ENCODE measurements at places on chromosomes 12 and 14.
A peak's percentile ranks its signal among the peaks of the same experiment; 100 is the strongest.

GRCh38 chr12:125861299-125862281 lies 796.4 kb downstream of the AACS start:
- peak; percentile 24 for DNase-seq

DNA sequence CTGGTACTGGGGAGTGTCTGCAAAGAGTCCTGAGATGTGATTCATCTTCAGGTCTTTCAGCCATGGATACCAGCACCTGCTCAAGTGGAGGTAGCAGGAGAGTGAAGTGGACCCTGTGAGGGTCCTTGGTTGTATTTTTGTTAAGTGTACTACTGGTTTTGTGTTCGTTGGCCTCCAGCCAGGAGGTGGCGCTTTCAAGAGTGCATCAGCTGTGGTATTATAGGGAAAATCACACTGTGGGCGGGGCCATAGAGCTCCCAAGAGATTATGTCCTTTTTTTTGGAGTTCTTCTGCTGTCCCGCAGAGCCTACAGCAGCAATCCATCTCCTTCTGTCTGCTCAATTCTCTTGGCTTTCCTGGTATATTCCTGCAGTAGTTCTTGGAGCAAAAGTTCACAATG lies 66.8 kb downstream of the SPATA7 start:
- no peak for DNase-seq

GRCh38 chr12:75162845-75163244 lies 46.8 kb downstream of the KCNC2 start:
- DNase-seq: no peak

DNA sequence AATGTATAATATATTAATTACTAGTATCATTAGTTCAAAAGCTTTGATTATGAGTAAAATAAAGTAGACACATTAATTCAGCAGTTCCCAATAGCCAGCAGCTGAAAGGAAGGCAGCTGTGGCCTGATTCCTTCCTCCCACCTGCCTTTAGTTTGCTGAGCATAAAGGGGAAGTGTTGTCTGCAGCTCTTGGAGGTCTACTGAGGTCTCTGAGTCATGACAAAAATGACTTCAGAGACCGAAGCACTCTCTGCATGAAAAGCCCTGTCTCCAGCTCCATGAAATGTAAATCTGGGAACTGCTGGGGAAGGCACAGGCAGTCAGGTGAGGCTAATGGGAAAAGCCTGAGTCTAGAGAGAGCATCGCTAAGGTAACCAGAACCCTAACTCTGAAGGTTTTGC lies 165.4 kb downstream of the NRXN3 start:
- no peak for DNase-seq

GRCh38 chr12:172732-173161 lies 41.2 kb downstream of the SLC6A12 start:
- DNase-seq: no peak
